ENCODE measurements at places on chromosomes 3 and 15.

- DNase-seq = no peak
Observed at GRCh38 chr3:171165499-171165921, 139.0 kb upstream of the SLC2A2 start.

- no peak for DNase-seq
Observed at GRCh38 chr15:90230610-90231009, 3.1 kb downstream of the CIB1 start.

DNA sequence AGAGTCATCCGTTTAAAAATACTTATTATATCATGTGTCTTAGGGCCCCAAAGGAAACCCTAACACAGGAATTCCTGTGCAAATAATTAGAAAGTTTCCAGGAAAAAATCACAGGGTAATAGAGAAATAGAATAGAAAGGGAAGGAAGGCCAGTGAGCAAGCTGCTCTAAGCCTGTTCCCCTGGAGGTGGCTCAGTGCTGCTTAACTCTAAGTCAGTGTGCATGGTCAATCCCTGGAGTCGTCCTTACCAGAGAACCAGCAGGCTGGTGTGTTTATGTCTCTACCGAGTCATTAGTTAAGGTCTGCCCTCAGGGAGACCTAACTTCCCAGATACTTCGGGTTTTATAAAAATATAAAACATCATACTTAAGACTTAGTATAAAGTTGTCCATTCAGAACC lies 21.0 kb upstream of the MCF2L2 start:
- DNase-seq = no peak

- DNase-seq = no peak
Observed at GRCh38 chr3:32996048-32996754, 44.8 kb downstream of the CCR4 start.

GRCh38 chr15:93040288-93041158 lies 48.5 kb downstream of the RGMA start:
- DNase-seq = no peak

- DNase-seq = no peak
Observed at GRCh38 chr15:32096916-32097617, 66.8 kb downstream of the CHRNA7 start.

DNA sequence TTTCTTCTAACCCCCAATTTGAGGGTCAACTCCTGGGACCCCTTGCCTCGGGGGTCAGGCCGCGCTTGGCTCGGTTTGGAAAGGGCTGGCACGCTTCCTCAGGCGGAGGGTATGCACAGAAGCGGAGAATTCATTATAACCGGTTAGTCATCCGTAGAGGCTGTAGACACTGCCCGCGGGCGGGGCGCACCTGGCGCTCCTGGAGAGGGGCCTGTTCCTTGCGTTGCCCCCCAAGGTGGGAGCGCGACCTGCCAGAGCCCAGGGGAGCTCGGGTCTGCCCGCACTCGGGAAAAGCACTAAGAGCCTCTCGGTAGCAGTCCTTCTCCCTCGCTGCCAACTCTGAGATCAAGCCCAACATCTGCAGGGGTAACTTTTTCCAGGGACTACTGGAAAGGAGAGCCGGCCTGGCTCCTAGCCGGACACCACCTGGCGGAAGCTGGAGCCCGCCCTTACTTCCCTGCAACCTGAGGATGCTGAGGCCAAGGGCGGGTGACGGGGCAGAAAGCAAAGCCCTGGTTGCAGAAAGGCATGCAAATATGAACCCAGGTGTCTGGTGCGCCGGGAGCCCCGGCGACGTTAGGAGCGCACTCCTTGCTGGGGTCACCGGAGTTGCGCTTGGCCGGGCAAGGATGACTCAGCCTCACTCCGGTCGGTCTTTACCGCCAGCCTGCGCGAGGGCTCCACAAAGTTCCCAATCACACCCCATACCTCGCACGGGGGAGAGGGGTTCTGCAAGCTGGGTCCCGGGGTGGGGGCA lies 1.5 kb upstream of the CACNA2D3 start:
- DNase-seq = no peak

DNA sequence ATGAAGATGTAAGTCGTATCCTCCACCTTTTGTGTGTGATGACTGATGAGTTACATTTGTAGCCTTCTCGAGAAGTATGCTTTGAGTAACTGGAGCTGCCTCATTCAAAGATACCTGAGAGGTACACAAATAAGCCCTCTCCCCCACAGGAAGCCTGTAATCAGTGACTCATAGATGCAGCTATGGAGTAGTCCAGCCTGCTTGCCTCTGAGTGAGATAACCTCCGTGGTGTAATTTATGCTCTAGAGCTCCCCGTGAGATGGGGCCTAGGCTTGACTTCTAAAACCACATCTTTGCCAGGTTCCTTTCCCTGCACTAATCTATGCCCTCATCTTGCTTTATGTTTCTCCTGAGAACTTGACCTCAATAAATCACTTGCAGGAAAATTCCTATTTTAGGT lies 291.7 kb downstream of the SUCLG2 start:
- DNase-seq = peak; percentile 14

GRCh38 chr3:20669184-20669583 lies 483.2 kb upstream of the SGO1 start:
- DNase-seq = no peak

DNA sequence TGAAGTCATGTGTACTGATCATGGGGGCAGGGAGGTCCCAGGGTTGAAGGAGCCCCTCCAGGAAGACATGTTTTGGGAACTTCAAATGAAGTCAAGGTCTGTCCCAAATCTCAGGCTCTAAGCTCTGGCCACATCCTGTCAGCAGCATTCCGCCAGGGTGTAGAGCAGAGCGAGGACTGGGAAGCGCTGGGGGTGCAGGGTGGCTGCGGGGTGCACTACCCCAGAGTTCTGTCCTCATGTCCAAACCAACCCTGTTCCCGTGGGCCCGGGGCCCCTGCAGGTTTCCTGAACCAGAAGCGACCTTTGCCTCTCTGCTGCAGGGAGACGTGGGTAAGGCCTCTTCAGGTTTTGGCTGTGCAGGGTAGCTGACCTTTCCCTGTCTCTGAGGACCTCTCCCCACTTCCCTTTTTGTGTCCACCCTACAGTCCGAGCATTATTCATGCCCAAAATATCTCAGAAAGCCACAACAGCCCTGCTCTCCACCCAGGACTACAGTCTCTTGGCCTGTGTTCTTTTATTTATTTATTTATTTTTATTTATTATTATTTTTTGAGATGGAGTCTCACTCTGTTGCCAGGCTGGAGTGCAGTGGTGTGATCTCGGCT lies 26.6 kb upstream of the FLNB start:
- no peak for DNase-seq

DNA sequence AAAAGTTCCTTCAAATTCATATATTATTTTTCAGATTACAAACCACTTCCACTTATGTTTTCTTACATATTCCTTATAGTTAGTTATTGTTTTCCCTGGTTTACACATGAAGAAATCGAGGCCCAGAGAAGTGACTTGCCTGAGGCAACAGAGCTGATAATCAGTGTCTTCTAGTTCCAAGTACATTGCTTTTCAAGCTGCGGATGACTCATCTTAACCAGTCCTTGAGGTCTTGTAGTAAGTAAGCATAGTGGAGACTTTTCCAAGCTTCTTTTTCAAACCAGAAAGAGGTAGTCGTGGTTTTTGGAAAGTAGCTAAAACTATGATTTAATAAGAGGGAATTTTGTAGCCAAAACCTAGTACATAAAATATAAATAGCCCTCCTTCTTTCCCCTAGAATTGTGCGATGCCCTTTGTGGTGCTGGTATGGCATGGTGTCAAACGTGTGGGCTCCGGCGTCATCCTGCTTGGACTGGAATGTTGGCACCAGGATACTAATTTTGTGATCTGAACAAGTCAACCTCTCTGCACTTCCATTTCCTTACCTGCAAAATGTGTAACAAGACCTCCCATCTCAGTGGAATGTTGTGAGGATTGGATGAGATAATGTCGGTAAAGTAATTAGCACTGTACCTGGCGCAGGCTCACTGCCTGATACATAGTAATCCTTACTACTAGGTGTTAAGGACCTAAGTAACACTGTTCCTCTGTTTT lies 19.0 kb upstream of the DLG1 start:
- peak; percentile 90 for DNase-seq

- peak; percentile 74 for DNase-seq
Observed at GRCh38 chr3:157094751-157095480, 65.0 kb downstream of the CCNL1 start.

DNA sequence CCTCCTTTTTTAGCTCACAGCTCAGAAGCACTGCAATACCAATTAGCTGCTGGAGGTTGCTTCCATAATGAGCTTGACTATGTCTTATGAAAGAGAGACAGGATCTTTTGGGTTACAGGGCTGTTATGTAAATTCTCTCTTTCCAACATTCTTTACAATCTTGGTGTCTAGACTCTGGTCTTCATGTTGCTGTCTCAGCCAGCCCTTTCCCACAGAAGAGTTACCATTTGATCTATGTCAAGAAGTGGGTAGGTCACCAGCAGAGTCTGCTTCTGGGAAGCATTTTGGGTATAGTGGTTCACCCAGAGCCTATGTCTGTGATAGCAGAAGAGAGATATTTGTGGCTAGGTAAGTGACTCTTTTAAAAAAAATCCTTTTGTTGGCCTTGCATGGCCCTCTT lies 234.5 kb downstream of the SATB1 start:
- DNase-seq = peak; percentile 22

DNA sequence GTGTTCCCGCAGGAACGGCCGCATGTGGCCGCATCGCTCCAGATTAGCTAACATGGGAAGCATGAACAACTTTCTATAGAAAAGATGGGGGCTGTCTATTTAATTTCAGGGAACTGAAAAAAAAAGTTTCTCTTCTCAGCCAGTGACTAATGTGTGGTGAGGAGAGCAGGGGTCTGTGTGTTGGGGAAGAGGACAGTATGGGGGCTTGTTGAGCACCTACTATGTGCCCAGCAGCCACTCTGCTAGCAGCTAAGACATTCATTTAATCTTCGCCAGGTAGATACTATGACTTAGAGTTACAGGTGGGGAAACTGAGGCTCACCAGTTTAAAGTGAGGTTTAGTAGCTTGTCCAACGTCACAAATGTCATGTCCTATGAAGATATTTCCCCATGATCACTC lies 56.6 kb downstream of the MGLL start:
- no peak for DNase-seq

GRCh38 chr3:126541628-126542339 lies 16.9 kb downstream of the C3orf22 start:
- DNase-seq = peak; percentile 9

DNA sequence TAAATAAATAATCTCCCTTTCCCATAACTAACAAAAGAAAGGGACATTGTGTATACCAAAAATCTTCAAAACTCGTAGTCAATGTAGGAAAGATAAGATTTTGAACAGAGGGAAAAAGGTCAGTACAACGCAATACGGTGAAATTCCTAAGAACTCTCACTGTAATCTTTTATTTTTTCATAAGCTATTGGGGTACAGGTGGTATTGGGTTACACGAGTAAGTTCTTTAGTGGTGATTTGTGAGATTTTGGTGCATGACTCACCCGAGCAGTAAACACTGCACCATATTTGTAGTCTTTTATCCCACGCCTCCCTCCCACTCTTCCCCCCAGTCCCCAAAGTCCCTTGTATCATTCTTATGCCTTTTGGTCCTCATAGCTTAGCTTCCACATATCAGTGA lies 718.0 kb downstream of the TBL1XR1 start:
- DNase-seq = no peak

DNA sequence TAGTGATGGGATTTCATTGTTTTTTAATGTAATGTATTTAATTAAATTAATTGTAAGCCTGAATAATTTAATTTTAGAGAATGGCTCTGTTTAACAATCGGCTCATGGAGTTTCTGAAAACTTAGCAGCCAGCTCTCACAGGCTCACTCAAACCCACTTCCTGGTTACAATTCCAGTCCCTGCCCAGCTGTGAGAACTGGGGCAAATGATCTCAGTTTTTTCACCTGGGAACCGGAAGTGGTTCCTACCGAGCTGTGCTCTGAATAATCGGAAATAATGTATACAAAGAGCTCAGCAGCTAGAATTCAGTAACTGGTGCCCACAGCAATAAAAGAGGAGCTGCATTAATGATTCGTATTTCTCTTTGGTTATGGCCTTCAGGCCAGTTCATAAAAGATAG lies 244.3 kb upstream of the MCTP2 start:
- no peak for DNase-seq

GRCh38 chr3:24828551-24828950 lies 333.9 kb upstream of the THRB start:
- DNase-seq = no peak

DNA sequence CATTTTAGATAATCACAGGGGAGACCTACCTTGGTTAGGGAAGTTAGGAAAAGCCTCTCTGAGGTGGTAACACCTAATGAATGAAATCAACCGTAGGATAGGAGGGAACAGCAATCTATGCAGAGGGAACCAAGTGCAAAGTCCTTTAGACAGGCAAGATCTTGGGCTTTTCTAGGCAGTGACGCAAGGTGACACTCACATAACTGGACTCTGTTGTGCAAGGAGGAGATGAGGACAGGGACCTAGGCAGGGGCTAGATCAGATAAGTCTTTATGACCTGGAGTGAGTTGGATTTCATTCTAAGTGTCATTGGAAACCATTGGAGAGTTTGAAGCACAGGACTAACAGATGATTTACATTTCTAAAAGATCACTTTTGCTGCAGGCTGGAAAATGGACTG lies 4.6 kb upstream of the LMOD3 start:
- no peak for DNase-seq

DNA sequence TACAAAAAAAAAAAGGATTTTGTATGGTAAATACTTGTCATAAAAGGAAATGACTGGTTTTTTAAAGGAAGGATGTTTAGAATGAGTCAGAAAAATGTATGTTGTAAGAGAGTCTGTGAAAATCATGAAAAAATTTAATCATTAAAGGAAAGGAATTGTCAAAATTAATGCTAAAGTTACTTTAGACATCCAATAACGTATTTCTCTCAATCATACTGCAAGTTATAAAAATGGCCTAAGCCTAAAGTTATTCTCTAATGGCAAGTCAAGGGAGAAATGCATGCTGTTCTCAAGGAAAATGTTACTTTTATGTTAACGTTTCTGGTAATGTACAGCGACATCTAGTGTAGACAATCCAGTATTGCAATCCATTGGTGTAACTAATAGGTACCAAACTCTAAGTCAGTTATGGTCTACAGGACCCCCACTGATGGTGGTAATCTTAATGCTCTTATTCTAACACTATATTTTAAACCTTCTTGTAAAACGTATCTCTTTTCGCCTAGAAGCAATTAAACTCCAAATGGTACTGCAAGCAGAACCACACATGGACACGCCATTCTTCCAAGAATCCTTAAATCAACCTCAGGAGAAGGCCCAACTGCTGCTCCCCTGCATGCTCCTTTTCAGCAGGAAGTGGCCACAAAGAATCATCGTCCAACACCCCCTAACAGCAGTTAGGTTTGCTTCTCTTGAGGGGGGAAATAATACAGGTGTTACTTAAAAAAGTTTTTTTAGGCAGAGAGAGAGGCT lies 35.2 kb downstream of the NCEH1 start:
- peak; percentile 65 for DNase-seq

- no peak for DNase-seq
Observed at GRCh38 chr3:45939341-45939771, 3.9 kb upstream of the CXCR6 start.
